Stimulated activated CD4-positive, alpha-beta T cell treated with anti-CD3 and anti-CD28 coated beads, Interleukin-4, amount 100 ng/mL, for 4 hours (primary cell): ENCODE measurements at places on chromosomes 7 and 10.

- no peak for DNase-seq
Measured at GRCh38 chr10:94129393-94130130, 135.8 kb downstream of the PLCE1 start.

DNA sequence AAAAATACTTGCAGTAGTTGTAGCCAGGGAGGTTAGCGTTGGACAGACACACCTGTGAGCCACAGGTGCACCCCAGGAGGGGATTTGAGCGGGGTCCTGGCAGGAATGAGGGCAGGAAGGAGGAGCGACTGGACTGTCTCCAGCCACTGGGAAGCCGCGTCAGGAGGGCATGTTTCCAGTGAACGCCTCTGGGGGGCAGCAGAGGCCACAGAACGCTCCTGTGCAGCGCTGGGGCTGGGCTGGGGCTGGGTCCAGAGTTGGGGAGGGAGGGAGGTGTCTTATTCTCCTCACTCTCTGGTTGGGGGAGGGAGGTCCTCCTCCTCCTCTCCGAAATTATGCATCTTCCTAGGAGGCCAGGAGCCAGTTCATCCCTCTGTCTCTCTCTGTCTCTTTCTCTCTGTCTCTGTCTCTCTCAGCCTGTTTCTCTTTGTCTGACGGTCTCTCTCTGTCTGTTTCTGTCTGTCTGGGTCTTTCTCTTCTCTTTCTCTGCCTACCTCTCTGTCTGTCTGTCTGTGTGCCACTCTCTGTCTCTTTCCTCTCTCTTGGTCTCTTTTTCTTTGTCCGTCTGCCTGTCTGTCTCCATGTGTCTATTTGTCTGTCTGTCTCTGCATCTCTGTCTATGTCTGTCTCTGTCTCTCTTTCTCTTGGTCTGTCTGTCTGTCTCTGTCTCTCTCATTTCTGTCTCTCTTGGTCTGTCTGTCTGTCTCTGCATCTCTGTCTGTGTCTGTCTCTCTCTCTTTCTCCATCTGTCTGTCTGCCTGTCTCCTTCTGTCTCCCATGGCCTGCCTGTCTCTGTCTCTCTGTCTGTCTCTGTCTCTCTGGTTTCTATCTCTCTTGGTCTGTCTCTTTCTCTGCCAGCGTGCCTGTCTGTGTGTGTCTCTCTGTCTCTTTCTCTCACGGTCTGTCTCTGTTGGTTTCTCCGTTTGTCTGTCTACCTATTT lies 9.9 kb upstream of the PSMG3 start:
- peak; percentile 57 for DNase-seq

GRCh38 chr10:103374263-103374662 lies 6.5 kb downstream of the TAF5 start:
- DNase-seq, result no peak

DNA sequence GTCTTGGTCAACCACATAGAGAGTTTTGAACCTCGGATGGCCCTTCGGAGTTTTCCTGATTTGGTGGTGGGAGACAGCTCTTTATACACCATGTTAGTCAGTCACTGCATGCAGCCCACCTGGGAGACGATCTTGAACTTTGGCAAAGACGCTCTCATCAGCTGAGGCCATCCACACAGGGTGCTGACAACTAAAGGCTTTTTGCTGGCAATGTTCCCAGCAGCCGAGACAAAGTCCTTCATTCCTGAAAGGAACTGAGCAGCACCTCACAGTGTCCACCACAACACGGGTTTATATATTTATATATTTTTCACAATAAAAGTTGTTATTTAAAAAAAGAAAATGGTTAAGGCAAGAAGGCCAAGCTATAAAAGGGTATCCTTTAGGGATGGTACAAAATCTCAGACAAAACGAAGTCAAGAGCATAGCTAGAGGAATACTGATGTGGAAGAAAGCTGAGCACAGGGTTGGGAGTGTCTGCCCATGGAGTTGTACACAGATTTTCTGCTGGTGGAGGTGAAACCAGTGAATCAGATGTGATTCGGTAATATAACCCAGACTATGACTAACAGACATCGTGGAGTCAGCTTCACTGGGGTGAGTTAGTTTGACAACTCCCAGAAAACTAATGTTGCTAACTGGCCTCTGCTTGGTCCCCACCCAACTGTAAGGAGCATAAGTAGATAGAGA lies 27.4 kb upstream of the CAPZA2 start:
- no peak for DNase-seq

DNA sequence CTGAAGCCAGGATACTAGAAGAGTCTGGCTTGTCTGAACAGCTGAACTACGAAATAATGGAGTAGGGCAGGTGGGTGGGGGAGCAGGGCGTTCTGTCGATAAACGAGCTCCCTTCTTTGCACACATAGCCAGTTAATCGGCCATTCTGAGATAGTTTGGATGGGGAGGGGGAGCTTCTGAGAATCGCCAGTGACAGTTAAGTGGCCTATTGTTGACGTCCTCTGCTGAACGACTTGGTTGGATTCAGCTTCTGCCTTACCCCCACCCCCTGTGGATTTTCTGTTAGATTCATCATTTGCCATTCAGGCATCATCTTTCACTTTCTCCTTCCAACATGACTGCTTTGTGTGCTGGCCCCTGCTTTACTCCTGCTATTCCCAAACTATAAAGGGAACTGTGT lies 520 bp downstream of the CPA5 start:
- no peak for DNase-seq

DNA sequence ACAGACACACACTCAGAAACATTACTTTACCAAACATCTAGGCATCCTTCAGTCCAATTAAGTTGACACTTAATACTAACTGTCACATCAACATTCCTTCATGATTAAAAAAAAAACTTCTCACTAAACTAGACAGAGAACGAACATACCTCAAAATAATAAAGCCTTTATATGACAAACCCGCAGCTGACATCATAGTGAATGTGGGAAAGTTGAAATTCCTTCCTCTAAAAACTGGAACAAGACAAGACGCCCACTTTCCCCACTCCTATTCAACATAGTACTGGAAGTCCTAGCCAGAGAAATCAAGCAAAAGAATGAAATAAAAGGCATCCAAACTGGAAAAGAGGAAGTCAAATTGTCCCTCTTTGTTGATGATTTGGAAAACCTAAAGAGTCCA lies 96.9 kb upstream of the PPP1R9A start:
- DNase-seq, result no peak

GRCh38 chr7:98559958-98560357 lies 57.1 kb upstream of the NPTX2 start:
- no peak for DNase-seq

GRCh38 chr7:1268866-1269265 lies 36.2 kb downstream of the UNCX start:
- DNase-seq, result no peak

- no peak for DNase-seq
Measured at GRCh38 chr10:24622781-24623301, 100.8 kb downstream of the ARHGAP21 start.

DNA sequence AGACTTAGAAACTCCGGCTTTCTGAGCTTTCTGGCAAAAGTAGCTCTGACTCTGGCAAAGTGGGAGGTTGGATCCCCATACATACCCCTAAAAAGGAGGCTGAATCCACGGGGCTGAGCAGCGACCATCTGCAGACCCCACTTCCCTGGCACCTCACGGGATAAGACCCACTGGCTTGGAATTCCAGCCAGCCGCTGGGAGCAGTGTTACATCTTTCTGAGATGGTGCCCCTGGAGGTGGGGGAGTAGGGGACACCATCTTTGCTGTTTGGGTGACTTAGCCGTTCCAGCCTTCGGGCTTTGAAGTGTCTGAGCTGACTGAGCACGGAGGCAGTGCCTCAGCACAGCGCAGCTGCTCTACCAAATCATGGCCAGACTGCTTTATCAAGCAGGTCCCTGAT lies 45.0 kb upstream of the GRM3 start:
- DNase-seq, result no peak

DNA sequence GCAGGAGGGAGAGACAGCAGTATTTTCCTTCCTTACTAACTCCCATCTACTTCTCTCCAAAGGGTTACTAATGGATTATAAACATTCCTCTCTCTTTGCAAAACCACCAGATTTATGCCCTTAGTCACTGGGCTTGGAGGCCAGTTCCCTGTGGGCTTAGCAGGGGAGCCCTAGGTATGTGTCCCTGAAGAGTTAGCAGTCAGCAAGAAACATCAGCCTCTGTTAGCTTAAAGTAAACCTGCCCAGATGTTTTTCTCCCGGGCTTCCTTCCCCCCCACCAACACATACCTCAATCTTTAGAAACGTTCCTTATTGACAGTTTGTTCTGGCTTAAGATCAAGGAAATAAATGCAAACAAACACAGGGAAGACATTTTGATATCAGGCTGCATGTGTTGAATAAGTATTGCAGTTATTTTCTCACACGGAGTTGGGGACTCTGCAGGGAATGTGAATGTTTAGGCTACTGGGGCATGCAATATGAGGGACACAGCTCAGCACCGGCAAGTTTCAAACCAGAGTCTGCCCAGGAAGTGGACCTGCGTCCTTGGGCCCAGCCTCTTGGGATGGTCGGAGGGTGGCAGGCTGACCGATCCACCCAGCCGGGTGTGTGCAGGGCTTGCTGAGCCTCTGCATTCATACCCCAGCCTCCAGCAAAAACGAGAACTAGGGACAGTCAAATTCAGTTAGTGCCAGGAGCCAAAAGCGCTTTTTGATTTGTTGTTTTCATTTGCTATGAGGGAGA lies 252.0 kb upstream of the GRB10 start:
- DNase-seq, result no peak

DNA sequence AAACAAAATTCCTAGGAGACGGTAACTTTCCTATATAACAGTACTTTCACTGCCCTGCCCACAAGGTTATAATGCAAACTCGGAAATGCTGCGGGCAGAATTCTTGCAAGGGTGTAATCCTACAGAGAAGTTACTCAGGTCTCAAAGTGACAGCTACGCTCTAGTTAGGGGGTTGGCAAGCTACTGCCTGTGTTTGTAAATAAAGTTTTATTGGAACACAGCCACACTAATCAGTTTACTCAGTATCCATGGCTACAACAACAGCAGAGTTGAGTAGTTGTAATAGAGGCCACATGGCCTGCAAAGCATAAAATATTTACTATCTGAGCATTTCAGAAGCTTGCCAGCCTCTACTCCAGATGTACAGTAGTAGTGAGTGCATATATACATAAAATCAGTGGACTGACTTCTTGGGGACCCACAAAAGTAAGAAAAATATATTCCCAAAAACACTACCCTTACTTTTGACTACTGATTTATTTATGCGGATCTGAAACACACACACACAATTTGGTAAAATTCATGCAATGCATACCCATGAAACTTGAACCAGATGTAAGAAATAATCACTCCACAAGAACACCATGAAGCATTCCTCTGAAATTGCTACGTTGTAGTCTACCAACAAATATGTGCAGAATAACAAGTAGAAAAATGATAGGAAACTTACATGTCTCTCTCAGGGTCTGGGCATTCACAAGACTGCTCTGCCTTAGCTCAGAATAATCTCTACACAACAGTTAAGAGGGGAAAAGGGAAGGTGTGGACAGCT lies 53.0 kb downstream of the SMURF1 start:
- DNase-seq, result no peak

DNA sequence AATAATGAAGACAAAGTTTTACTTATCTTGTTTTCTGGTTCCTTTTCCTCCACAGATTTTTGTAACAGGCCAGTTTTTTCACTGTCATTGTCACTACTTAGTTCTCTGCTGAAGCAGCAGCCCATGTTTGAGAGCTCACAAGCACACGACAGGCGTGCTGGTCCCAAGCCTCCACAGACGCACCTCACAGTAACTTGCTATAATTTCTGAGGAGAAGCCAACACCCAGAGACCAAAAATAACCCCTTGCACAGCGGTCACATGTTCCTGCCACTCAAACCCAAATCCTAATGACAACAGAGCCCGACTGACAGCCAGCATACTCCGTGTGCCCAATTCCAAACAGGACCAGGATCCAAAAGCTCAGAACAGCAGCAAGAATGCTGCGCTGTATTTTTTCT lies 58.5 kb downstream of the LARP4B start:
- DNase-seq, result no peak

DNA sequence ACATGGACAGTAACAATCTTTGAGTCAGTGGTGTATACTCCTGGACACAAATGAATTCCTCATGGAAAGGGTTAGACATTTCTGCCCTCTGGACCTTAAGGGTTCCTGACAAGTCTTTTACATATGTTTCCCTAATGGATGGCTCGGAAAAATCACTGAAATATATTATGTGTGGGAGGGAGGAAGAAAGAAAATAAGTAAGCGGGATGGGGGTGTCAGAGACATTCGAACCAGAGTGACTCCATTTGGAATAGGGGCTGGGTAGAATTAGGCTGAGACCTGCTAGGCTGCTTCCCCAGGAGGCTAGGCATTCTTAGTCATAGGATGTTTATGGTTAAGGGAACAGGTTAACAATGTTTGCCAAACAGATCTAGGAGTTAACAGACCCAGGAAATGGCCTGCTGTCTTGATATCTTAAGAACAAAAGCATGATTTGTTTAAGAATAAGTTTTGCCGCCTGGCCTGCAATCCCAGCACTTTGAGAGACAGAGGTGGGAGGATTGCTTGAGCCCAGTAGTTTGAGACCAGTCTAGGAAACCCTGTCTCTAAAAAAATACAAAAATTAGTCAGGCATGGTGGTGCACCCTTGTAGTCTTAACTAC lies 1241.7 kb downstream of the TYW1 start:
- DNase-seq, result no peak

DNA sequence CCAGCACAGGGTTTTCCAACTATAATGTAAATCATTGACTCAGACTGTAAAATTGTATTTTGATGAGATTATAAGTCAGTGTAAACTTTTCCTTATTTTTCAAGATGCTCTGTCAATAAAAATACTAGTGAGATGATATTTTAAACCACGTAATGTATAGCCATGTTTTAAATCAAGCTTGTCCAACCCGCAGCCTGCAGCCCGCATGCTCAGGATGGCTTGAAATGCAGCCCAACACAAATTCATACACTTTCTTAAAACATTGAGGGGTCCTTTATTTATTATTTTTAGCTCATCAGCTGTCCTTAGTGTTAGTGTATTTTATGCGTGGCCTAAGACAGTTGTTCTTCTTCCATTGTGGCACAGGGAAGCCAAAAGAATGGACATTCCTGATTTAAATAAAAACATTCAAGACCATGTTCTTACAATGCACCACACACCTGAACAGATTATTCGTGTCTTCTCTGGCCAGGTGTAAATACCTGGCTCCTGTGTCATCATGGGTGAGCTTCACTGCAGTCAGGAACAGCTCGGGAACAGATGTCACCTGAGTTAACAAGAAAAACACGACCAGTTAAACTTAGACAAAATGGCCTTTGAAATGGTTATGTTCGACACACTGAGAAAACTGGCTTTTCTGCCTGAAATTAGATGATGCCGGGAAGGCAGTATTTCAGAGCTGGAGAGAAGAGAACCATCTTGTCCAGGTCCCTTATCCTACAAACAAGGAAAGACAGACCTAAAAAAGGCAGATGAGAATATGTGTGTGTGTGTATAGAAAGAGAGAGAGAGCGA lies 5.9 kb downstream of the PITRM1 start:
- DNase-seq, result no peak

DNA sequence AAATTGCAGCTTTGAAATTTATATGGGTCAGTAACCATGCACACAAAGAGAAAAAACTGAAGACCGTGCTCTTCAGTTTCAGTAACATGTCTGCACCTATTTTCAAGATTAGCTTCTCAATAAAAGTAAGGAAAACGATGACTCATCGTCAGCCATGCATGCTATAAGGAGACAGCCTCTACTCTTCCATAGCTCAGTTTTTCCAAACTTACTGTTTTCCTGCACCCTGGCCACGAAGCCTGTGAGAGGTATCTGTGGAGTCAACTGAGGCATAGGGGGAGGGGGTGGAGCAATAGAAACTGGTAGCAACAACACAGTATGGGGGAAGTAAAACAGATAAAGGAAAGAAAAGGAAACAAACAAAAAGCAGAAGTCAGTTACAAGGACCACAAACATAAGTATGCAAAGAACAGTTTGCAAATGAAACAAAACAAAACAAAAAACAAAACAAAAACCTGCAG lies 58.0 kb downstream of the PDSS1 start:
- no peak for DNase-seq

- no peak for DNase-seq
Measured at GRCh38 chr7:134477954-134478353, 19.1 kb upstream of the AKR1B1 start.
